ENCODE measurements at places on chromosomes 16 and 17.

- no peak for DNase-seq
Measured at GRCh38 chr16:12559714-12560113, 244.0 kb downstream of the CPPED1 start.

DNA sequence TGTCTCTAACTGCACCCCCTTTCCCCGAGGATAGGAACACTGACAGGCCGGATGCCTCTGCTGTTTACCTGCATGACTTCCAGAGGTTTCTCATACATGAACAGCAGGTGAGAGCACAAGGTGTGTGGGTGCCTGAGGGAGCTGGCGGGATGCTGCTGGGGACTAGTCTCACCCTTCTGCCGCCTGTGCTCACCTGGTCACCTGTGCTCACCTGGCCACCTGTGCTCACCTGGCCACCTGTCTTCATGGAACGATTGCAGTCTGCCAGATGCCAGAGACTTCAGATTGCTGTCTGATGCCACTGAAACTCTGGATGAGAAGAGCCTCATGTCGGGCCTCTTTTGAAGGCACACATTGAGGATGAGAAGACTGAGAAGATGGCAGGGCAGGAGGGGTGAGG lies 104.1 kb downstream of the PLCG2 start:
- DNase-seq = no peak

GRCh38 chr16:89448656-89449055 lies 41.7 kb downstream of the ANKRD11 start:
- DNase-seq = no peak

DNA sequence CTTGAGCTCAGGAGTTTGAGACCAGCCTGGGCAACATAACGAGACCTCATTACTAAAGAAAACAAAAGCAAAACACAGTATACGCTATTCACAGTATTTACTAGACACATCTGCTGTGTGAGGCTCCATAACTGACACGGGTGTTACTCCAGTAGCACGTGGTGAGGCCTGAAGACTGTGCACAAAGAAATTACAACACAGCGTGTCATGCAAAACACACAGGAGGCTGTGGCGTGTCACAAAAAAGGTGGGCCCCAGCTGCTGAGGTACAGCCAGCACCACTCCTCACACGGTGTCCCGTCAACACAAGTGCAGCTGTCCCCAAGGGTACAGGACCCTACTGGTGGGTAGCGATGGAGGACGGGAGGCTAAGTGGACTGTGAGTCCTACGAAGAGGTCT lies 2.7 kb downstream of the CYBC1 start:
- no peak for DNase-seq

DNA sequence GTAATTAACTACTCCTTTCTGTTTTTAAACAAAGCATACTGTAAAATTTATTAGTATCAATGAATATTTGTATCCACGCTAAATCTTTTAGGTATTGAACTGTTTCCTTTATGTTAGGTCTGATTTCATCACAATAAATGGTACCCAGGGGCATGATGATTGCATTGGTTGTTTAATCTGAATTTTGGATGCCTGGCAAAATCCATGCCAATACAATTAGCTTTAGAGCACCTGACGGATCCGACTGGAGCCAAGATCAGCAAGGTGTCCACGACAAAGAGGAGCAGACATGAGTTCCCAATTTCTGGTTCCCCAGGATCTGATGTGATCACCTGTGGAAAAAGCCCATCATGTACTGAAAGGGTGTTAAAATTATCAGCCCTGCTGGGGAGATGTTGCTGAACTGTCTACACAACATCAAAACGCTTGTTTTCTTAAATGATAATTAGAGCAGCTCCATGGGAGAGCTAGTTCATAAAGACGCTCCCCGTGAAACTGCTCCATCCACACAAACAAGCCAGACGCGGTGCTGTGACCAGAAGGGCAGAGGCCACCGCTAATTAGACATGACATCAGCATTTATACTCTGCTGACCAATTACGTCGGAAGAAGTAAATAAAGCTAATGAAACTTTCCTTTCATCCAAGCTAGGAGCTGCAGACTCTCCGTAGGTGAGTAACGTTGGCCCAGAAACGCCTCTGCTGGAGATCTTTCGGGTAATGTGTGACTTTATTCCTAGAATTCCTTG lies 151.7 kb downstream of the CPPED1 start:
- DNase-seq = no peak

DNA sequence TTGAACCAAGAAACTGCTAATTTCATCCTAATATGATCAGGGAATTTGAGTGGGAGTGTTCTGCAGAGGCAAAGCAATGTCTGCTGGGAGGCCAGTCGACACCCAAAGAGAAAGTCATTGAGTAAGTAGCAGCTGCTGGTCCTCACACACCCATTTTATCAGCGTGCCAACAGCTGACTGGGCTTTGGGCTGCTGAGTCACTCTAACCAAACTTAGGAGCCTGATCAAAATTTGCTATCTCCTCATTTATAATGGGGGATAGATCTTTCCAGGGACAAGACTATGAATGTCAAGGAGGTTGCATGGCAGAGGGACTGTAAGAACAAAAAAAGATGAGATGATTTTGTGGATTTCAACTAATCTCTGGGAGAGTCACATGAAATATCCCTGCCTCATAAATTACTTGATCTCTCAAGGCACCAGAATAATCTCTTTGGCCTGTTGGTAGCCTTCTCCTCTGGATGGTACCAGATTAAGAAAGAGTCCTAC lies 32.9 kb downstream of the CPSF4L start:
- DNase-seq = no peak

DNA sequence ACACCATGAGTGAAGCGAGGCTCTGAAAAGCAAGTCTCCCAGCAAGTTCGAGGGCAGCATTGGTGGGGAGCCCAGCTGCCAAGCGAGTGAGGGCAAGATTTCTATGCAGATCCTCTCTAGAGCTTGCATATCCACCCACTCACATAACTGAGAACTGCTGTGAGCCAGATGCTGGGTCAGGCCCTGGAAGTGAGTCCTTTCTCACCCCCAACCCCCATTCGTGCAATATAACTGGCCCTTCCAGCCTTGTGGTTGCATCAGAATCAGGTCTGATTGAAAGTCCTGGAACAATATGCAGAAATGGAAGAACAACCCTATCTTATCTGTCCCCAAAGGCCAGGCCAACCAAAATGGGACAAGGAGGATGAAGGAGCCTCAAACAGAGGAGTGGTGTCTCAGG lies 146.6 kb downstream of the IRX5 start:
- DNase-seq = no peak

- no peak for DNase-seq
Measured at GRCh38 chr17:6903326-6903900, 71.9 kb upstream of the TEKT1 start.

DNA sequence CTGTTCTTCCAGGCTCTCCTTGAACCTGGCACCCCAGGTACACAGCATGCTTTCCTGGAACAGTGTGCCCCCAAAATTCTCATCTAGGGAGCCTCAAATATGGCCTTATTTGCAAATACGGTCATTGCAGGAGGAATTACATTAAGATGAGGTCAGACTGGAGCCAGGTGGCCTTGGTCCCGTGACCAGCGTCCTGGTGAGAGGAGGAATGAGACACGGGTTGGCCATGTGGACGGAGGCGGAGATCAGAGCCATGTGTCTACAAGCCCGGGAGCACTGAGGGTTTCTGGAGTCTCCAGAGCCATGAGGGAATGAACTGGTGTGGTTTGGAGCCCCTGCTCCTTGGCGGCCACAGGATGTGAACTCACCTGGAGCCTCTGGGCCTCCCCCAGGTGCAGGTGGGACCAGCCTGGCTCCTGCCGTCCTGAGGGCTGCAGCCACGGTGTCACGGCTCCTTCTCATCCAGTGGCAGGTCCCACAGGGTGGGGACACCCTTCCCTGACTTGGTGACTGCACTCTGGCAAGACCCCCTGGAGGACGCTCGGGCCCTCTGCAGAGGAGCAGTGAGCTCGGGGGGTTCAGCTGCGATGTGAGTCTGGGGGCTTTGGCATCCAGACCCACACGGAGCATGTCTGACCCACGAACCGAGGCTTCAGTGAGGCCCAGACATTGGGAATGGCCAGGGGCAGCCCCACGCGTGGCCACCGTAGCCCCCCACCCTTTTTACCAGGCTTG lies 21.8 kb upstream of the GNG13 start:
- DNase-seq = no peak

- no peak for DNase-seq
Measured at GRCh38 chr17:15510361-15510760, 42.9 kb upstream of the CDRT4 start.

- DNase-seq = no peak
Measured at GRCh38 chr16:51053775-51054174, 97.3 kb downstream of the SALL1 start.

GRCh38 chr17:70327723-70328122 lies 158.4 kb downstream of the KCNJ2 start:
- DNase-seq = no peak

All from activated gamma-delta T cell (primary cell).